ENCODE measurements at places on chromosomes 1 and 21.

DNA sequence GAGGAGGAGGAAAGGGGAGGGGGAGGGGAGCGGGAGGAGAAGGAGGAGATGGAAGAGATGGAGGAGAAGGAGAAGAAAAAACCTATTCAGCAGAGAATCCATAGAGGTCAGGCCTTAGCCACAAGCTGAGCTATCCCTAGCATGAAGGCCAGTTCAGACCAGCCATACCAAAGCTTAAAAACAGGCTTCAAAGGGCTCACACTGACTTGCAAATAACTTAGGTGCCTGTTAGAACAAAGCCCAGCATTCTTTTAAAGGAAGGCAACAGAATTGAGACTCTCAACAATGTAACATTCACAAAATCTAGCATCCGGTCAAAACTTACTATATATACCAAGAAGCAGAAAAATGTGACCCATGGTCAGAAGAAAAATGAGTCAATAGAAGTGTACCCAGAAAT is 43.6 kb upstream of the IFFO2 start:
- no peak for DNase-seq

- no peak for DNase-seq
These were observed 22.9 kb upstream of the VPS13D start for GRCh38 chr1:12206792-12207424.

DNA sequence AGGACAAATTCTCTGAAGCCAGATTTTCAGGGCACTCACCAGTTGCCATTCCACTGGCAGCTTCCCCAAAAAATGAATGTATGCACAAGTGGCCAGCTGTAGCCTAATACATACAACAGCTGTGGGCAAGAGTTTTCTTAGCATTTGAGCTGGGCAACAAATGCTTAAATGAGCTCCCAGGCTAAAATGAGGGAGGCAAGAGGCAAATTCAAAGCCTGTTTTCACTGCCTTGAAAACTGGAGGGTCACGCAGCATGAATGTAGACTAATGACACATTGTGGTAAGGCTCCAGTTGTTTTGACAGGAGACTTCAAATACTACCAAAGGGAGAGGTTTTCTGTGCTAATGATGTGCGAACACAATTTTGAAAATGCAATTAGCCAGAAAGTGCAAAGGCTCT is 88.2 kb downstream of the TIAM1 start:
- DNase-seq, result no peak

- no peak for DNase-seq
These were observed 6.4 kb upstream of the IGSF5 start for GRCh38 chr21:39738566-39738965.

DNA sequence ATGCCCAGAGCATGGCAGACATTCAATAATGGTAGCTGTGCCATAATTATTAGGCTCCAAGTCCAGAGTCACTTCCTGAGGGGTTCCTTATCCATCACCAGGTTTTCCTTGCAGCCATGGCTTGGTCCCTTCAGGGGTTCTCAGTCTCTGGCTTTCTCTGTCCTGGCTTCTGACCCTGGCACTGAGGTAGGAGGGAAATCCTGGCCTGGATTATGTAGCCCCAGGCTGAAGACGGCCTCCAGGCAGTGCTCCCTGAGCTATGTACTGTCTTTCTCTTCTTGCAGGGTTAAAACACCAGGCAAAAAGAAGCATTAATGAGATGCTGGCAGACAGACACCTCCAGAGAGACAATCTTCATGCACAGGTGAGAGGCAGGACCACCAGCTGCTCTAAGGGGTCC is 9.5 kb upstream of the PADI3 start:
- peak; percentile 58 for DNase-seq
